Left renal pelvis (tissue), 4 donors: ENCODE measurements at places on chromosomes 5 and 9. TPM values are rescaled to one million over a fixed set of nuclear protein-coding genes. Genes with fewer than 3 reads are reported as not detected.

- no peak for DNase-seq
Observed at GRCh38 chr5:95487880-95488279, 66.9 kb downstream of the SKIC3 start.

Gene DIRAS2
- polyA plus RNA-seq = 7.0 TPM

Gene PCDHGA6
- 7.4 TPM for polyA plus RNA-seq

Gene LCN15
- 0.07 TPM for polyA plus RNA-seq

Gene SHISAL2B
- polyA plus RNA-seq = not detected

Gene PLAC8L1
- 0.62 TPM for polyA plus RNA-seq
